D341Med (cell line): ENCODE measurements at places on chromosomes 6 and 20.

DNA sequence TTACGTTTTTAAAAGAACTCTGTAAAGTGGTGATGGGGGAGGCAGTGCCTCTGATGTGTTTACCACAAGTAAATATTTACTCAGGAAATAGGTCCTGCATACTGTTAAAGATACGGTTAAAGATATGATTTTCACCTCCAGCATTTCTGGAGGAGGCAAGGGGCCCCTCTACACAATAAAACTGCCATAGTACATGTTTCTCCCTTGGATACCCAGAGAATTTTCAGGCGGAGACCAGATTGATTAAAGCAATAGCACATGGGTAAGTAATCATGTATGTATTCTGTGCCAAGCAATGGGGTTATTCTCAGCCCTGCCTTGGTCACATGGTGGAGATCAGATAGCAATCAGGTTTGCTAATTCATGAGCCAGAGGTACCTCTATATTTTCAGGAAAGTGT, 9.6 kb downstream of the RIPOR2 start:
- DNase-seq: no peak

GRCh38 chr6:108650781-108651180, 90.1 kb downstream of the FOXO3 start:
- no peak for DNase-seq

DNA sequence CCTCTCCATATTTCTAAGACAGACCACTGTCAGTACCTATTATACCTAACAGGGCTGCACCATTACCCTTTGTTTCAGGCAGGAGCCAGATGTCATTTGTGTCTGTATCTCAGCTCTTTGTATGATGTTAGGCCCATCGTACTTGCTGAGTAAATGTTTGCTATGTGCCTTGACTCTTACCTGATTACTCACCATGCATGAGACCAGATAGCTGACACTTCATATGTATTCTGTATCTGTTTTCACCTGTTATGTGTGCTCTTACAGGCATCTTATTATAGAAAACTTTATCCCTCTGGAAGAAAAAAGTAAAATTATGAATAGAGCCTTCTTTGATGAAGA, 31.7 kb upstream of the ASXL1 start:
- no peak for DNase-seq

DNA sequence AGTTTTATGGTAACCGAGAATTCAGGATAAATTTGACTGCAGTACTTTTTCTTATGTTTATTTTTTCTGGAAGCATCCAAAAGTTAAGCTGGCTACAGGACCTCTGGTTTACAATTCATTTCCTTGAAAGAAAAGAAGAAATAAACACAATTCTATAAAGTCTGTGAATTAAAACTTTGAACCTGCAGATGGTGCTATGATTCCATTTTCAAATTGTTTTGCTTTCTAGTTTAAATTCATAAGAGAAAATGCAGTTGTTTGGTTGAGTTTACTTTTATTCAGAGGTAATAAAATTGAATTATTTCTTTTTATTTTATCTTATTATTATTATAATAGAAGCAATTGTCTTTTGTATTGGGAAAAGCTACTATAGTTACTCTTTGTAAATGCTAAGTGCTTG, 1.8 kb upstream of the VIP start:
- DNase-seq: no peak

- no peak for DNase-seq
Measured at GRCh38 chr6:141704151-141704550, 428.6 kb upstream of the GJE1 start.

DNA sequence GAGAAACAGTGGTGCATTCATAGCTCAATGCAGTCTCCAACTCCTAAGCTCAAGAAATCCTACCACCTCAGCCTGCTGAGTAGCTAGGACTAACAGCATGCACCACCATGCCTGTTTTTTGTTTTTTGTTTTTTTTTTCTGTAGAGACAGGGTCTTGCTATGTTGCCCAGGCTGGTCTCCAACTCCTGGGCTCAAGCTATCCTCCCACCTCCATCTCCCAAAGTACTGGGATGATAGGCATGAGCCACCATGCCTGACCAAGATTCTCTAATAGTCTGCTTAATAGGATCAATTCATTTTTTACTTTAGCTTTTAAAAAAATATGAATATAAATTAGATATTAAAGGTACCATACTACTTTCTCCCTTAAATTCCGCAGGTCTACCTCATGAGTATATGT, 152.3 kb upstream of the BEND3 start:
- no peak for DNase-seq

DNA sequence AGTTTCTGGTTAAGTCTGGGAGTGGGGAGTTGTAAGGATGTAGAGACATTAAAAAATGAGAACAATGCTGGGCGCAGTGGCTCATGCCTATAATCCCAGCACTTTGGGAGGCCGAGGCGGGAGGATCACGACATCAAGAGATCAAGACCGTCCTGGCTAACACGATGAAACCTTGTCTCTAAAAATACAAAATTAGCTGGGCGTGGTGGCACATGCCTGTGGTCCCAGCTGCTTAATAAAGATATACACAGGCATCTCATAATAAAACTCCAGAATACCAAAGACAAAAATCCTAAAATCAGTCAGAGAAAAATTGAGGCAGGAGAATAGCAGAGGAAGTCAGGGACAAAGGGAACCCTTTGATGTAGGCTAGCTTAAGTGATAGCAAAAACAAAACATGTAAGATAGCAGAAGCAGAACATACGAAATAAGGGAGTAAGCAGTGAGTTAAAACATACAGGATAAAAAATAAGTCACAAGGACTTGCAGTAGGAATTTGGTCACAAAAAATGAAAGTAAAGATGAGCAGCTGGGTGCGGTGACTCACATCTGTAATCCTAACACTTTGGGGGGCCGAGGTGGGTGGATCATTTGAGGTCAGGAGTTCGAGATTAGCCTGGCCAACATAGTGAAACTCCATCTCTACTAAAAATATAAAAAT, 23.6 kb downstream of the DDX43 start:
- DNase-seq: no peak

DNA sequence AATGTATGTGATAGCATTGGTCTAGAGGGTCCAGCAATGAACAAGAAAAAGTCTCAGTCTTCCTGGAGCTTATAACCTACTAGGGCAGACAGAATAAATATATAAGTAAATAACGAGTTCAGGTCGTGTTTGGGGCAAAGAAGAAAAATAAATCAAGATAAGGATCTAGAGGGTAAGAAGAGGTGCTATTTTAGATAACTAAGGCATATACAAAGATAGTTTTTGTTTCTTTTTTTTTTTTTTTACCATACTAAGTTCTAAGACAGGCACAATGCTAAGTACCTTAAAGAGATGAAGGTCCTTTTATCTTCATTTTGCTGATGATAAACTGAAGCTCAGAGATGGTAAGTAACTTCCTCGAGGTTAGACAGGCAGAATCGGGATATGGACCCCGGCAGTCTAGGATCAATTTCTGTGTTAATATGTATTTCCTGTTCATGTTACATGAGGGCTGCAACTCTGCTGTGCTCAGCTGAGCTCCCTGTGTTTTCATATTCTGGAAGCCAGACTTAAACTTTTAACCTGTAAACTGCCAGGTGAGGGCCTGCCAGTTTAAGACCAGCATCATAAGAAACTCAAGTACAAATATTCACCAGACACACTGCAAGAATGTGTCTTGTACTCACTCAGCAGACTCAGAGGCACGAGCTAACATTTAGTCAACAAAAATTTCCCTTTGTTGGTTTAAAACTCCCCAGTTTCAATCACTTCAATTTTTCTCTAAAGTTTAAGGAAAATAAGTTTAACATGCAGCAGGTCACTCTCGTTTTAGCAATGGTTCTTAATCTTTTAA, 23.3 kb downstream of the SESN1 start:
- no peak for DNase-seq

- DNase-seq: no peak
Measured at GRCh38 chr20:25044660-25045342, 13.1 kb downstream of the ACSS1 start.

DNA sequence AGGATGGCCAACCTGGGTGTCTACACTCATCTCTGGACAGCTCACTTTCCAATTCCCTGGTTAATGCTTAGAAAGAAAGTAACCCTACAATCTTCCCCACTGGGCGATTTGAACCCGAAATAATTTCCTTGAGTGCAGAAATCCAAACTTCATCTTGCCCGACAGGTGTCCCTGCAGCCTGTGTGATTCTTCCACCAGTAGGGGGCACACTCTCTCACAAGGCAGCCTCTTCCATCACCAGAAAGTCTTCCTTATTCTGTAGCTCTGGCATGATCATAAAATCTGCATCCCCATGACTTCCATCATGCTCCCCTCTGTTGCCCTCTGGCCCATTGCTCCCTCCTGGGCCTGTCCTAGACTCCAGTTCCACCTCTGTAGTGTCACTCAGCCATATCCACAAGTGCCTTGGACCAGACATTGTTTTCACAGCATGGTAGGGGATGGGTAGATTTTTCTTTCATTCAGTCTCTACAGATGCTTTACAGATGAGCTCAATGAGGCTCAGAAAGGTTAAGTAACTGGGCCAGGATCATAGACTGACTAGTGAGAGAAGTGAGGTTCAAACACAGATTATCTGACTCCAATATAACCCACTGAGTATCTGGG, 170.4 kb upstream of the SPTLC3 start:
- DNase-seq: no peak

DNA sequence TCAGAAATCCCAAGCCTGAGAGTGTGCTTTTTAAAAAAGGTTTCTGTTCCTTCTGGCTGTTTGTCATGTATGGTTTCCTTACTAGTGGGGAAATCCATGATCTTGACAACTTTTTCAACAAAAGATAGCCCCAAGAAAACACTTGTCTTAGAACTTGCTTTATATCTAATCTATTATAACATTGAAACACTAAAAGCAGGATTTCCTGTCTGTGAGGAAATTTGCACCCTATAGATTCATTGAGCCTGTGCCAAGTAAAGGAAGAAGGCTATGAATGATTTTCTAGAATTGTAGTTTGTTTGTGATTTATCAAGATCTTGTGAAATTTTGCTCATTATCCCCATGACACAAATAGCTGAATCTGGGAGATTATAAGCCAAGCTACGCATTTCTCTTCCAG, 238.6 kb upstream of the RIN2 start:
- DNase-seq: no peak

DNA sequence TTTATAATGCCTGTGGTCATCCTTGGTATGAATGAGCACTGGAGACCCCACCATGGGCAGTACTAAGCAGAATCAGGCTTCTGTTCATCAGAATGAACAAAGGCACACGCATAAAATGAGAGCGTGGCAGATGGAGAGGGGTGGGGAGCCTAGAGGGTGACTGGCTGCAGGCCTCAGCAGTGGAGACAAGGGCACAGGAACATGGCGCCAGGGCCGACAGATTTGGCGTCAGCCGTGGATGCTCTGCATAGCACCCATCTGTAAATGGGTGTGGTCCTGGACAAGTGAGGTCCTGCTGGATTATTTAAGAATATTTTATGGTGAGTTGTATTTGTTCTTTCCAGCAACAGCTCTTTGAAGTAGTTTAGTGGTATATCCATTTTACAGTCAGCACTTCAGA, 33.1 kb downstream of the E2F3 start:
- DNase-seq: no peak

GRCh38 chr20:46002008-46002407, 6.7 kb upstream of the MMP9 start:
- no peak for DNase-seq

GRCh38 chr6:50097966-50098640, 48.4 kb upstream of the DEFB112 start:
- no peak for DNase-seq

DNA sequence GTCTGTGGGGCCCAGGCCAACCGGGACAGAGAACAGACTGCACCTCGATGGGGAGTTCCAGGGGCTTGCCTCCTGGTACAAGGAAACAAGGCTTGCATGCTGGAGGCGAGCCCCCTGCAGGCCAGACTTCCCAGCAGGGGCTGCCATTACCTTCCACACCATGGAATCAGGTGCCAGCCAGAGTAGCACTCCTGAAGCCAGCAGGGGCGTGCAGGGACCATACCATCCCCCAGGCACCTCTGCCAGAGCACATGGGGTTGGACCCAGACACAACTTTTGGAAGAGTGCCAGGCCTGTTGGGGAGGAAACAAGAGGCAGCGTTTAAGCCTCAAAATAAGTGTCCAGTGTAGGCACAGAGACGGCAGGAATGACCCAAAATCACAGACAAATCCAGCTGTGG, 6.5 kb downstream of the DDO start:
- DNase-seq: no peak

DNA sequence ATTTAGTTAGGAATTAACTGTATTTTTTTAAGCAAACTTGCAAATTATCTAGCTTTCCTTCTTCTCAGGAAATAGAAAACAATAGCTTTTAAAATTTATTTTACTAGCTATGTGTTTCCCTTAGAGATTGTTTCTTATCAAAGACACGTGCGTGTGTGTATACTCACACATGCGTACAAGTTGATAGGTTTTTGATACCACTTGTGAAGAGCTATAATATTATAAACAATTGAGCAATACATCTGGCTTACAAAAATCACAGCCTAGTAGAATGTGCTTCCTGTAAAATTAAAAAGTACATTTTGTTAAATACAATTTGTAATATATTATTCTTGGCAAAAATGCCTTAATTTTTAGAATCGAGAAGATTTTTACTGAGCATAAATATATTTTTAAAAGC, 33.9 kb downstream of the COL12A1 start:
- DNase-seq: no peak

DNA sequence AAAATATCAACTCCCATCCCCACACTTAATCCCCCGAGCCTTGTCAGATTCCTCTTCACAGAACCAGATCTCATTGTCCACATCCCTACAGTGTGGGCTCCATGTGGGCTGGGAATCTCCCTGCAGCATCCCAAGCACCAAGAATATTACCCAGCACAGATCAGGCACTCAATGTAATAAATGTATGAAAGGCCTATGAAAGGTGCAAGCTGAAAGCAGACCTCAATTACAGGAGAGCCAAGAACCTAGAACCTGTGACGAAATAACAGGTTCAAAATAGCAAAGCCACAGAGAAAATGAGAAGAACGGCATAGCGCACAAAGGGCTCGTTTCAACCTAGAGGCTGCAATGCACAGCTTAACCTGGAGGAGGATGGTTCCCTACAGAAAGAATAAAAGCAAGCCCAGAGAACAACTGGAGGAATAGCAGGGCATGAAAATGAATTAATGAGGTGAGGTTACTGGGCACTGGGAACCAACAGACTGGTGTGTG, 3.1 kb downstream of the SLC23A2 start:
- DNase-seq: no peak

DNA sequence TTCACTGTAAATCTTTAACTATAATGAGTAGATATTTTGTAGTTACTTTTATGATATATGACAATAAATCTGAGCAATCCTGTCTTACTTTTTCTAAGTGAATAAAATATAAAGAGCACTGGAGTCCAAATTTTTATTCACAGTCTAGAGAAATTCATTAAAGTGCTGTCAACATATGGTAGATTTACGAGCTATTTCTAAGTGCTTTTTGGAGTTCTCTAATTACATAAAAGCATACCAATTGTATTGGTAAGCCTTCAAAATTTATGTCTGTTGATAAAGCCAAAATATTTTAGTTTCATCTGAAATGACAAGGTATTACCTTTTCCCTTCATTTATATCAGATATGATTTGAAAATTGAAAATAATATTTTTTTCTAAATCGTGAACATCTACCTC, 75.4 kb downstream of the MAN1A1 start:
- no peak for DNase-seq

- DNase-seq: no peak
Measured at GRCh38 chr20:40536808-40537207, 152.2 kb downstream of the MAFB start.

GRCh38 chr6:94272327-94272726, 853.0 kb upstream of the EPHA7 start:
- no peak for DNase-seq
